ENCODE measurements at places on chromosomes 2 and 18.

DNA sequence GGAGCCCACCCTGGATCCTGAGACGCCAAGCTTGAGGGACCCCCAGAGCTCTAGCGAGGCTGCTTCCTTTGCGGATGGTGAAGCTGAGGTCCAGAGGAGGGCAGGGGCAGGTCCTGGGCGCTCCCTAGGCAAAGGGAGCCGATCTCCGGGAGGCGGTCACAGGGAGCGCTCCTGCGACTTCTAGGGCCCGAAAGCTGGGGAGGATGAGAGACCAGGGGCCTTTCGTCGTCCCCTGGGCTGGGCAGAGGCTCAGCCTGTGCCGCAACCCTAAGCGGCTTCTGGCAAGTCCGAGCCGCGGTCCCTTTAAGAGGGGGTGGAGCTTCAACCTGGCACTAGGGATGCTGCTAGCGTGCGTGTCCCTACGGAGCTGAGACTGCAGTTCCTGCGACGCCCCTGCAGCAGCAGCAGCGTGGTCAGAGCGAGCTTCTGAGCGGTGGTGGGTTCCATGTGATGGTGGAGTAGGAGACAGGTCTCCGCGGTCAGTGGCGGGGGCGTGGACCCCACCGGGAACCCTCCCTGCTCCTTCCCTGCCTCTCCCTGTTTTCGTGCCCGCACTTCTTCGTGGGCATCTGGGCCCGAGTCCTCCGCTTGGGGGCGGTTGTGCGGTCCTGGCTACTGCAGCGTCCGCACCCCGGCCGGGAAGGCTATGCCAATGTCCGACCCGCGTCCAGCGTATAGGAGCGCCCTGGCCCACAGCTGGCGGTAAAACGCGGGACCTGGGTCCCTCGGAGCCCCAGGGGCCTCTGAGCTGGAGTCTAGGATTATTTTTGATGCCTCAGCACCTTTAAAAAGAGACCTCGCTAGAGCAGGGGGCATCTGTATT lies 154.6 kb downstream of the CCDC74A start:
- DNase-seq = peak; percentile 96

DNA sequence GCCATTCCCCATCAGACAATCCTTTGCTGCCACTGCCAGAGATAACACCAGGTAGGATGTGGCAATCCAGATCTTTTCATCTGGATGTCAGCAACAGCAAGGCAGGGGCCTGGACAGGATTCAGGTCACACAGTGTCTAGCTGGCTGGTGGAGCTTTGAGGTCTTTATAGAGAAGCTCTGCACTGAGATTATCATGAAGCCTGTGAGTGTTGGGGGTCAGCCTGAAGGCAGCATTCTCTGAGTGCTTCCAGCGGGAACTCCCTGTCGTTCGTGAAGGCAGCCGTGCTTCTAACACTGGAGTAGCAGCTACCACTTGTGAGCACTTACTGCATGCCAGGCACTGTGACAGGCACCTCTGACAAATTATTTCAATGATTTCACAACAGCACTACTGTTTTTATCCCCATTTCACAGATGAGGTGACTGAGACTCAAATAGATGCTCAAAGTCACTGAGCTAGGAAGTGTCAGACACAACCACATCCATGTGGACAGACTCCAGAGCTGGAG lies 85.7 kb downstream of the SEMA4F start:
- DNase-seq = peak; percentile 33

- DNase-seq = no peak
Observed at GRCh38 chr2:190043441-190043840, 19.1 kb downstream of the MSTN start.

DNA sequence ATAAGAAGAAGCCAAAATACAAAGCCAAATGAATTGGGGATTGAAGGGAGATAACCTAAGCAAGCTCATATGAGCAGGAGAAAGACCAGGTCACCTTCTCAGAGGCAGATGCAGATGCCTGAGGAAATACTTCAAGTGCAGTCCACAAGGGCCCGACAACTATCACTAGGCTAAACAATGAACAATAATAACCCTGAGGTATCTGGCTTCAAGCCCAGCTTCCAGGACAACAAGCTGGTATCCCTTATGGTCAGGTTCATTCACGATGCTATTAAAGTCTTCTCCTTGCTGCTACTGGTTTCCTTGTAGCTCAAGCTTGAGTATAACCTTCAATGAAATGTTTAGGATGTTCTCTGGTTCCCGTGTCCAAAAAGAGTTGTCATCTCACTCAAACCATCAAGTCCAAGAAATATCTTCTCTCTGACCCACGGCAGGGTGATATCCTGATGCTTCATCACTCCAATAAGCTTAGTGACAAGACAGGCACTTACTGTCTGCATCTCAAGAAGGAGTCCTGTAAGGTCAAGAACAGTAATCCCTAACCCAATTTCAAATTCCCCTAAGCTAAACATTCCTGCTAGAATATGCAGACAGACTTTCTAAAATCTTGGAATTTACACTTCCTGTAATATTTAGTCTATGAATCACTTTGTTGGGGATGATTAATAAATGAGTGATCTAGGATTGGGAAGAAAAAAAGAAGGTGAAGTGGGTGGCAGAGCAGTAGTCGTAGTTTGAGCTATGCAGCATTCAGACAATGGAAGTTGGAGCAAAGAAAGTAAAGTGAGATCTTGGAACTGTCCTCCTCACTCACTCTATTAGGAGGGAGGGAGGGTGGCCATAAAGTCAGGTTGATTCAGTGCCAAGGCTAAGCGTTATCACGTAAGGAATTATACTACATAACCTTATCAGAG lies 33.1 kb downstream of the CHN1 start:
- DNase-seq = peak; percentile 77

- DNase-seq = peak; percentile 46
Observed at GRCh38 chr2:23545396-23545795, 160.4 kb downstream of the KLHL29 start.

DNA sequence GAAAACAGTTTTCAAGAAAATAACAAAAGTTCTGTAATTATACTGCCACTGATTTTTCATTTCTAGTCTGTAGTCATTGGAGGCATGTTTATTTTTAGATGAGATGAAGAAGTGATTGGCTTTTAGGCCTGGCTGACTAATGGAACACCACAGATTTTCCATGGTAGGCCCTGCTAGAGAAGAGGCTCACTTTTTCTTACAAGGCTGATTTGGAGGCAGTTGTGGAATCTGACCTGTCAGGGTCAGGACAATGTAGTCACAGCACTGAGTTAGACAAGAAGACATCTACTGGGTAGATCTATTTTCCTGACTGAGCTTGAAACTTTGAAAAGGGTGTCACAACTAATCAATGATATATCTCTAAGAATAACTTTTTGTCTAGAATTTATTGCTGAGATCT lies 43.9 kb downstream of the KDM3A start:
- DNase-seq = no peak

- DNase-seq = no peak
Observed at GRCh38 chr2:23697256-23698075, 229.5 kb downstream of the ATAD2B start.

- no peak for DNase-seq
Observed at GRCh38 chr18:57754577-57755338, 48.4 kb downstream of the ATP8B1 start.

- no peak for DNase-seq
Observed at GRCh38 chr2:1816414-1816911, 72.1 kb upstream of the PXDN start.

- DNase-seq = no peak
Observed at GRCh38 chr2:27805180-27805579, 33.7 kb downstream of the MRPL33 start.

DNA sequence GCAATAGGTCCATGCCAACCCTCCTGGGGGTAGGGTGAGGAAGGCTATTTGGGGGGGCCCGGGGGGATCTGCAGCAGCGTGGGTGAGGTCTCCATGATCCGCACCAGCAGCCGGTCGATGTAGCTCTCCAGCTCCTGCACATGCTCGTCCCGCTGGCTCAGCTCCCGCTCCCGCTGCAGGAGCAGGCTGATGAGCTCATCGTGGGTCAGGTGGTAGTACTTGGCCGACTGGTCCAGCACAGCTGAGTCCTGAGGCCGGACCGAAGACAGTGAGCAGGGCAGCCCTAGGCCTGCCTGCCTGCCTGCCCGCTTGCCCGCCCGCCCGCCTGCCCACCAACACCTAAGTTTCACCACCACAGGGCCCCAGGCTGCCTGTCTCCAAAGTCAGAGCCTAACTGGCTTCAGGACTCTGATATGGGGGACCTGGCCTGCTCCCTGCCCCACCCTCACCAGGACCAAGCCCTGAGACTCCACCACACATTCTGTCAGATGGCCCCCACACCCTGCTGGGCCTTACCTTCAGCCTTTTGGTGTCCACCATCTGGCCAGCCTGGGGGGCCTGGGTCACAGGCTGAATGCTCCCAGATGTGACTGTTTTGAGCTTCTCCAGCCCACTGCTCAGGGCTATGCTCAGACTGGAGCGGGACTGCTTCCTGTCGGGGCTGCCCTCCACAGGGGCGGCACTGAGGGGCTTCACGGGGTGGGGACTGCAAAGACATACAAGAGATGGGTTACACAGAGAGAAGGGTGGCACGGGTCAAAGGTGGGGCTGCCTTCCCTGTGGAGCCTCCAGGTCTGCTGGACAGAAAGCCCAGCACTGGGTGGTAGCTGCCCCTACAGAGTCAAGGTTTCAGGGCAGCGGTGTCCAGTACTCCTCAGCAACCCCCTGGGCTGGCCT lies 4.2 kb upstream of the SFXN5 start:
- no peak for DNase-seq

DNA sequence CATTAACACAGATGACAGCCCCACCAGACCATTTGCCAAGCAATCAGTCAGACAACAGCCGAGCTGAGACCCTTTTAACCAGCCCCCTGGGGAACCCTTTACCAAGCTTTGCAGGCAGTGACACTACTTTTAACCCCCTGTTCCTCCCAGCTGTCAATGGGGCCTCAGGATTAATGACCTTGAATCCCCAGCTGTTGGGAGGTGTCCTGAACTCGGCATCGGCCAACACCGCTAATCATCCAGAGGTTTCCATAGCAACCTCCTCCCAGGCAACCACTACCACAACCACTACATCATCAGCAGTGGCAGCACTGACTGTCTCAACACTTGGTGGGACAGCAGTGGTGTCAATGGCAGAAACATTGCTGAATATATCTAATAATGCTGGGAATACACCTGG lies 160.9 kb upstream of the EPC2 start:
- DNase-seq = peak; percentile 78

DNA sequence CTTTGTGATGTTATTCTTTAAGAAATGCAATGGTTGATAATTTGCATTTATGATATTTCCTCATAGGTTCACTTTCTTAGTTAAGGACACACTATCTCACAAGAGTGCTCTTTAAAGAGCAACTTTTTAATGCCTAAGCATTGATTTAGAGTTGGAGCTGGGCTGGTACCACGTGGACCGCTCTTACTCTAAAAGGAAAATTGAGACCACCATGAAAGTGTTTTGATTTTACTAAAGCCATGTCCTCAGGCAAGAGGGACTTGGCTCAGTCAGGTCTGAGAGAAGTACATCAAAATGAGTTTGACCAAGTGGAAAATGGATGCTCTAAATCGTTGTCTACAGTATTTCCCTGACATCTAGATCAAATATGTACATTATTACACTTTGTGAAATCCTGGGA lies 302.4 kb downstream of the LRRTM1 start:
- DNase-seq = no peak

- DNase-seq = peak; percentile 58
Observed at GRCh38 chr2:177929662-177930522, 142.7 kb downstream of the PDE11A start.

GRCh38 chr2:23905155-23905554 lies 21.8 kb downstream of the ATAD2B start:
- DNase-seq = peak; percentile 15

DNA sequence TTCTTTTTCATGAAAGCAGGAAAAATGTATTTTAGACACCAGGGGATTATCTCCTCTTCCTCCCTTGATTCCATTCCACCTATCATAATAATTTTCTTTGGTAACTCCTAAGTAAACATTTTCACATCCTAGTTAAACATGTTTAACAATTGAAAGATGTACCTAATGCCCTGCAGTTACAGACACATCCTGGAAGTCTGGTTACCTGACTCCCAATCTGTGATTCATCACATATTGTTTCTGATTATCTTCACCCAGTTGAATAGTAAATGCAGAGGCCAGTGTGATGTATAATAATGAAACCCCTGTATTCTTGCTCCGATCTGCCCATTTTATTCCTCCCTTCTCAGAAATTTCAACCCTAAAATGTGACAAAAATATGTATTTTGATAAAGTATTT lies 1237.6 kb upstream of the LRRTM1 start:
- no peak for DNase-seq

GRCh38 chr2:44333994-44334393 lies 27.3 kb downstream of the PREPL start:
- DNase-seq = no peak

DNA sequence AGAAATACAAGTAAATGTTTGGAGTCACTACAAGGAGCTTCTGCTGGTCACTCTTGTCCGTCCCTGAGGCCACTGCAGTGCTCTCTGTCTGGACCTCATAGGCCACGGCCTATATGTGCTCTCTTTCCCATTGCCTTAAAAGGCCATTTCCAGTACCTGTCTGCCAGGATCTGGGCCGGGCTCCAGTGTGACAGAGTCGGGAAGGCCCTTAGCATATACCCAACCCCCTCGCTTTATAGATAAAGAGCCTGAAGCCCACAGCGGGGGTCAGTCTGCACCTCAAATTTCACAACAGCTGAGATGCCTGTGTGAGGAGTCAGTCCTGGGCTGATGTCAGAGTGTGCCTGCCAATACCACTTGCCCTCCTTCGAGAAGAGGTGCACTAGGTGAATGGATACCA lies 39.9 kb downstream of the ADD2 start:
- DNase-seq = no peak

- DNase-seq = no peak
Observed at GRCh38 chr18:24086082-24086481, 52.8 kb upstream of the CABYR start.

GRCh38 chr2:228023619-228024018 lies 152.2 kb downstream of the DAW1 start:
- DNase-seq = no peak

DNA sequence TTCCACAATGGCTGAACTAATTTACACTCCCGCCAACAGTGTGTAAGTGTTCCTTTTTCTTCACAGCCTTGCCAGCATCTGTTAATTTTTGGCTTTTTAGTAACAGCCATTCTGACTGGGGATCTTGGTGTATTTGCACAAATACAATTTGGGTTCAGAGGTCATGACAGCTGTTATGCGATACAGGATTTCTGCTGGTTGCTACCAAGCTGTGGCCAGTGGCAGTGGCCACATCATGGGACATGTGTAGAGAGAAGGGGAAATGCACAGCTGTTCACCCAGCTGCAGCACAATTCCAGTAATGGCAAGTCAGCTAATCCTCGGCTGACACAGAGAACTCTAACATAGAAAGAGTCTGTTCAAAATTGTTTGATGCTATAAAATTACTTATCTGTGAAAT lies 21.0 kb upstream of the SELENOI start:
- DNase-seq = peak; percentile 22

DNA sequence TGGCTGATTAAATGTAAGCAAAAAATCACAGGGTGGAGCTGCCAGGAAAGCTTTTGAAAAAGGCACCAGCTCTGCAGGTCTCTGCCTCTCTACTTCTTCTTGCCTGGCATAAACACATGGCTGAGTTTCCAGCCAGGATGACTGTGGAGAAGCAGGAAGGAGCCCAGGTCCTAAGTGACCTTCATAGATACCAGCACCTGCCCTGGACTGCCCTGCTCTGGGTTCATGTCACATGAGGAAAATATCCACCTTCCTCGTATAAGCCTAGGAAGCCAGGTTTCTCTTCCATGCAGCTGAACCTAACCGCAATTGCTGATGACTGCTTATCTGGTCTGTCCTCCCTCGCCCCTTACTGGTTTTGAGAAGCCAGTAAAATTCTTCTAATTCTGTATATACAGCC lies 47.8 kb upstream of the CREB1 start:
- DNase-seq = peak; percentile 32

- DNase-seq = peak; percentile 97
Observed at GRCh38 chr2:237723602-237724001, 75.0 kb upstream of the RBM44 start.

GRCh38 chr18:25075783-25076182 lies 276.2 kb downstream of the ZNF521 start:
- no peak for DNase-seq
